Fibroblast of upper back skin (primary cell): ENCODE measurements at places on chromosomes 6 and 20.

DNA sequence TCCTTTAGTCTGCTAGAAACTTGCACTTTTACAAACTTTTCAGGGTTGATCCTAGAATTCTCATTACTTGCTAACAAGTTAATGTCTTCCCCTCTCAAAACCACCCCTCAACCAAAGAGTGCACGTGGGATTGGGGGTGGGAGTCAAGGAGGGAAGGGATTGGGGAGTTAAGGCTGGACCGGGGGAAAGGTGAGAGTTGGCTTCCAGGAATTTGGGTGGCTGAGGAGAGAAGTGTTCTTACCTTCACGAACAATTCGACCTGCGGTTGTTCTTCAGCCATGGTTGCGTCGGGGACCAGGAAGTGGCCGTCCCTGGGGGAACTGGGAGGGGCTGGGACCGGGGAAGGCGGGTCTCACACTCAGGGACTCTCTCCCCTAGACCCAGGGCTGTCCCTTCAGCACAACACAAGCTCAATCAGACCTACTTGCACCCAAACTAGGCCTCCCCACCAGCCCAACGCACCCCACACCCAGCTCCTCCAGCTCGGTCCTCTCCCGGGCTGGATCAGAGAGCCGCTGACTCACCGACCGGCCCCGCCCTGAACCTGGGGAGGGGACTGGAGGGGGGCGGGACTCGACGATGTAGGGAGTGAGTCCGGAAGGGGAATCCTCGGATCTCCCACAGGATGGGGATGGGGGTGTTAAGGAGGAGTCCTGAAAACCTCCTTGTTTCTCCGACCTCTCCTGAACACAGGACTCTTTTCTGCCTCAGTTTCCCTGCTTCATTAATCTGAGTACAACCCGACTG is at the start of gene CLIC1:
TSS of gene CLIC1 (minus strand) at position 510 of the 747 bp plus-strand sequence. CDS start at position 280, 230 bp downstream.
- peak; percentile 84 for DNase-seq

DNA sequence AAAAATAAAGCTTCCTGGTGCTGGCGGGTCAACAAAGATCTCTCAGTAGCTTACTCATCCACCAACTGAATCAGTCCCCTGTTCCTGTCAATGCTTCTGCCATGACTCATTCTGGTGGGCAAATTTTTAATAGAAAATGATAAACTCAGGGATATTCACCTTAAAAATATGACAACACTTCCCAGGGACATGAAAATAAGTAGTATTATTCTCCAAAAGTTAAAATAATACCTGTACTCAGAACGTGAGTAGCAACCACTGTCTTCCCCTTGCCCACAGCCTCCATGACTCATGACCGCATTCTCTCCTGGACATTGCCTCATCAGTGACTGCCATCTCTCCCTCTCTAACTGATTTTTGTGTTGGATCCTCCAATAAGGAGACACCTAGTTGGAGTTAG is 552.3 kb downstream of the KIF16B start:
- peak; percentile 50 for DNase-seq

GRCh38 chr6:19691465-19692167 is 145.6 kb upstream of the ID4 start:
- peak; percentile 22 for DNase-seq

DNA sequence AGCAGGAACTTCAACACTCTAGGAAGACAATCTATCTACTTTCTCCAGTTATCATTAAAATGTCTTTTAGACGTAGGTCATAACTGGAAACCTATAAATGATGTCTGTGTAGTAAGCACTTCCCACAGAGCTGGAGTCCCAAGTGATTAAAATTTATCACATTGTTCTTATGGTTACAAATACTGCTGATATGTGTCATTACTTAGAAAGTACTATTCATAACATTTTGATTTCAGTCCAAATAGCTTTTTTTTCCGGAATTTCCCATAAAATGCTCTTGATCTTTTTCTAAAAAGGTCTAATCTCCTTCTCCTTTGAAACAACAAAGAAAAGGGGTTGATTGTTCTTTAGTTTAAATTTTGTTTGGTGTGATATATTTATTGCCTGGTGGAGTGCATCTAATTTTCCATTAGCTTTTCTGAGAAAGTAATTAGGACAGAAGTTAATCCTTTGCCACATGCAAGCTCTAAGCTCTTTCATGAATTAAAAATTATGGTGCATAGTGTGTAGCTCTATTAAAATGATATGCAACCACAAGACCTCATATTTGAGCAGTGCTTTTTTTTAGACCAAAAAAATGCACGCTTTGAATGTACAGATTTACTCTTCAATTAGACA is 132.7 kb upstream of the TCF21 start:
- peak; percentile 83 for DNase-seq

DNA sequence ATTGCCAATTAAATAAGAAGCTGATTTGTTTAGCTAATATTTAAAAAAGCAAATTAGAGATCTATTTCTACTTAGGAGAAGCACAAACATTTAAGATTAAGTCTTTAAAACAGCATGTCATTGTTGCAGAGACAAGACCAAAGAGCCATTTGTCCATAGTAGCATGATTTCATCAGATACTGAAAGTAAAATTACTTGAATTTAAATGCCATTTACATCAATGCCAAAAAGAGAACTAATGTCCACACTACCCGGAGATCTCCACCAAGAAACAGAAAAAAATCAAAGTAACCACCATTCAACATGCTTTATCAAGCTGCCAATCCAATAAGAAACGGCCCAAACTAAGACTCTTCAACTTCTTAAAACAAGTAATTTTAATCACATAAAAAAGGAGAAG is 15.7 kb downstream of the AURKA start:
- DNase-seq, result no peak

DNA sequence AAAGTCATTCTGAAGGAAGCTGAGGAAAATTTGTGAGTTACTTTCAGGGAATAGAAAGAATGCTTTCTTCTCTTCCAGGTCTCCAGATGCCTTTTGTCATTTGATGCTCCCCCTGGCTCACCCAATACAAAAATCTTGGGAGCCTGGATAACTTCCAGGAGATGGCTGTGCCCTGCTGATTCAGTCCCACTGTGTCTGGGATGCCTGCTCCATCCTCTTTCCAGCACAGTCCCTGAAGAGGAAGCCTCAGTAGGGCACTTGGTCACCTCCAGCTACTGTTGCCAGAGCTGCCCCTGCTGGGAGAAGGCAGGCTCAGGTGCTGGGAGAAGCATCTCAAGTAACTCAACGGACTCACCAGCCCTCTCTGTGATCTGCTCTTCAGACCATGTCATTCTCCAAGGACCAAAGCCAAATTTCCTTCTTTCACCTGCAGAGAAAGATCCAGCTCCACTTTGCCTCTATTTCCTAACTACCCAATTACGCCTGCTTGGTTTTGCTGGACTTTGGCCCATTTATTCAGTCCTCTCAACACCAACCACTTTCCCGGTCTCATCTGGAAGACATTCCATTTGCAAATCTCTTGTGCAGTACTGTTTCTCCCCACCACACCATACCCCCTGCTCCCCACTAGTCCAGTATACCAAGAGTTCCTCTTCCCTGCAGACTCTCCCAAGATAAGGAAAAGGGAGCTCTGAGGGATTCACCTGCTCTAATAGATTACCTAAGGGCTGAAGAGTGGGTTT is 53.3 kb downstream of the SLC23A2 start:
- peak; percentile 27 for DNase-seq

GRCh38 chr6:117674503-117674902 is 766 bp upstream of the NUS1 start:
- no peak for DNase-seq

DNA sequence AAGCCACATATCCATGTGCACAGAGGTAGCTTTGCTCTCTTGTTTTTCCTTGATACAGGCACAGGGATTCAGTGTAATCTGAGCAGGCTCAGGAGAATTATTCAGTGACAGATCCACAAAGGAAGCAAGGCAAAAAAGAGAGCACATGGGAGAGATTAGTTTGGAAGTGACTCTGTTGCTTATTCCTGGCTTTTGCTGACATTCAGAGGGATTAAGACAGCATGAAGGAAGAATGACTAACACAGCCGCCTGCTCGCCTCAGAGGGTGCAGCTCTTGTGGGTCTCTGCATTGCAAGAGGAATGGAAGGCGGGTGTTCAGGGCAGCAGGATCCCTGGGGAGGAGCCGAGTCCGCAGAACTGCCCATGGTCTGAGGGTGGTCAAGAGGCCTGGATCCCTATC is 203.4 kb upstream of the KCNQ5 start:
- peak; percentile 94 for DNase-seq

DNA sequence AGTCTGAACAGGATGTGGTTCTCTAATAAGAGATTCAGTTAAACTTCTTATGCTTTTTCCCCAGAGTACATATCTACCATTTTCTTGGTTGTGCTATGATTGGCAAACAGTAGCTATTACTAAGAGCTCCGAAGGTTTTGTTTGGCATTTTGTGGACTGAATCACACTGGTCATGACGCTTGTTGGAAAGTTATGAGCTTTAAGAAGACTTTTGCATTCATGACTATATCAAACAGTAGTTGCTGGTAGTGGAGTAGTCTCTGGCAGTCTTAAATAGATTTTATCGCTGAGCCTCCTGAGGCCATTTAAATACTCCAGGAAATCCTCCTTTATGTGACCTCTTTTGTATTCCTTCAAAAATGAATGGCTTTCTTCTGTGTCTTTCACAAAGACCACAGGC is 40.8 kb downstream of the CCDC170 start:
- DNase-seq, result peak; percentile 72

GRCh38 chr6:166351715-166352285 is 9.5 kb upstream of the SFT2D1 start:
- DNase-seq, result no peak

- peak; percentile 40 for DNase-seq
These were observed 65.1 kb upstream of the STX16 start for GRCh38 chr20:58585753-58586540.

GRCh38 chr6:44277763-44278162 is 7.5 kb downstream of the TMEM151B start:
- no peak for DNase-seq

DNA sequence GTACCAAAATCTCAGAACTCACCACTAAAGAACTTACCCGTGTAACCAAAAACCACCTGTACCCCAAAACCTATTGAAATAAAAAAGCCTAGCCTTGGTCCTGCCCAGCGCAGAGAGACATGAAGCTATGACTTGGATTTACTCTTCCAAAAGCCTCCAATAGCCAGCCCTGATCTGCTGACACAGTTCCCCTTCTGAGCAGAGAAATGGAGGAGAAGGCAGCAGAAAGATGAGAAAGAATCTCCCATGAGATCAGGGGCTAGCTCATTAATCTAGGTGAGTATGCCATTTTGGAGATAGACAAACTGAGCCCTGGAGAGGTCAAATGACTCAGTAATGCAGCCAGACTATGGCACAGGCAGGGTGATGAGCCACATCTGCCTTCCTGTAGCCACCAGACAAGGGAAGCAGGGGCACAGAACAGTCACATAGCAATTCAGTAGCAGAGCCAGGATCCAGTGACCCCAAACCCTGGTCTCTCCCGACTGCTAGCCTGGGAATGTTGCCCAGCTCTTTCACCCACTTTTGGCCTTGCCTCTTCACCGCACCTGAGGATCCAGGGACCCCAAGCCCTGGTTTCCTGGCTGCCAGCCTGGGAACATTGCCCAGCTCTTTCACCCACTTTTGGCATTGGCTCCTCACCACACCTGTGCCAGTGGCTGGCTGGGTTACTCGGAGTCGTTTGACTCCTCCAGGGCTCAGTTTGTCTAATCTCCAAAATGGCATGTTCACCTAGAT is 7.2 kb upstream of the SDCBP2 start:
- DNase-seq, result no peak

GRCh38 chr20:2386516-2387179 is 5.9 kb downstream of the TGM6 start:
- DNase-seq, result peak; percentile 61

GRCh38 chr20:52975029-52975732 is 3.0 kb downstream of the TSHZ2 start:
- DNase-seq, result no peak

- no peak for DNase-seq
These were observed 259.4 kb upstream of the ECI2 start for GRCh38 chr6:4394786-4395185.
